Activated CD4-positive, alpha-beta T cell treated with anti-CD3 and anti-CD28 coated beads, Interleukin-2, Interleukin-6, amounts not matched to agents 100 ng/mL and 50 ng/mL, durations not matched to agents 16 hours and 8 hours (primary cell): ENCODE measurements at places on chromosomes 7 and 10.

DNA sequence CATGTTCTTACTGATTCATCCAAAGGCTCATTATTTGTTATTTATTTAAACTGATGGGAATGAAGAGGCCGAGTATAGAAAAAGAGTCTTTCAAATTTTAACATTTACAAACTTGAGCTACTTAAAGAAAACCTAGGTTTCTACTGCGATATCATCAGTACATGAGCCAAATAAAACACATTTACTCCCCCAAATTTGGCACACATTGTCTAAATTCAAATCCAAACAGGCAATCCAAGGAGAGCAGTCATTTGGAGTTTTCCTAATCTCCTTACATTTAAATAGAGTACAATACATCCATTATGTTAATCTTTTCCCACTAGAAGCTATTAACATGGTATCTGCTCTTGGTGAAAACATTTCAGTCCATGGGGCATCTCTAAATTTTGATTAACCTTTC lies 2.2 kb downstream of the NMT2 start:
- DNase-seq, result no peak

GRCh38 chr7:82445271-82445670 lies 1.7 kb upstream of the CACNA2D1 start:
- DNase-seq, result no peak

DNA sequence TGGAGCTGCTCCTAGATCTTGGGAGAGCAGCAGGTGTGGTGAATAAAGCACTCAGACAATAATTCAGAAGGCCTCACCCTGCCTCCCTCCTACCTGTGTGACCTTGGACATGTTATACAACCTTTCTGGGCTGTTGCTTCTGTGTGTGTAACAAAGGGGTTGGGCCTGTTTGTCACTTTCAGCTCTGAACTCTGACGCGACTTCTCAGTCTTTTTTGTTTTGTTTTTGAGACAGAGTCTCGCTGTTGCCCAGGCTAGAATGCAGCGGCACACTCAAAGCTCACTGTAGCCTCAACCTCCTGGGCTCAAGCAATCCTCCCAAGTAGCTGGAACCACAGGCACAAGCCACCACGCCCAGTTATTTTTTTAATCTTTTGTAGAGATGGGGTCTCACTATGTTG lies 89.3 kb downstream of the DNMBP start:
- no peak for DNase-seq

- DNase-seq, result no peak
Measured at GRCh38 chr7:155107126-155107525, 37.0 kb downstream of the HTR5A start.

DNA sequence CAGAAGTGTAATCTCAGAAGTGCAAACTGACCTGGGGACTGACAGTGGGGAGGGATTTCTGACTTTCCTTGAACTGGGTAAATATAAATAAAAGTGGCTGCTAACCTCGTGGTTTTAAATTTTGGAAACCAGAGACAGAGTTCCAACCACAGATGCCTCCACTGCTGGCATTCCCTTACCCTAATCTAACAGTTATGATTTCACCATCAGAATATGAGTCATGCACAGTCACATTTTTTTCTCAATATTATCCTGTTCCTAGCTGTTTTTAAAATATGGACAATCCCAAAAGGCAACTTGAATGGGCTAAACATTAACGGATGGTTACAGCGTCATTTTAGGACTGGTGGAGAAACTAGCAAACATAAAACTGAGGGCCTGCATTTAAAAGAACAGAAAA lies 264.3 kb upstream of the INHBA start:
- no peak for DNase-seq

DNA sequence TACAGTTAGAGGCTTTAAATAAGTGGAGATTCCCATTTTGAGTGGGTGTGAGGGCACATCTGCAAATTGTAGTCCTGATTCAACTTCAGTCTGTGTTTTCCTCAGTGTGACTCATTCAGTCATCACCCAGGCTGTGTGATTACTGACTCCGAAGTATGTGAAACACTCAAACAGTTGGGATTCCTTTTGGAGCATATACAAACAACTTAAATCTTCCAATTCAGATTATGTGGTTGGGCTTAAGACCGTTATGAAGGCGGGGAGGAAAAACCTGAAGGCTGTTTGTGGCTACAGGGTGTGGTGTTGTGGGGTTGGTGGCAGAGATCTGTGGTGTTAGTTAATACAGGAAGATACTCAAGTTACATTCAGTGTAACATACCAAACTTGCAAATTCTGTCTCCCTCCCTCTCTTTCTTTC lies 259.7 kb upstream of the FERD3L start:
- no peak for DNase-seq

DNA sequence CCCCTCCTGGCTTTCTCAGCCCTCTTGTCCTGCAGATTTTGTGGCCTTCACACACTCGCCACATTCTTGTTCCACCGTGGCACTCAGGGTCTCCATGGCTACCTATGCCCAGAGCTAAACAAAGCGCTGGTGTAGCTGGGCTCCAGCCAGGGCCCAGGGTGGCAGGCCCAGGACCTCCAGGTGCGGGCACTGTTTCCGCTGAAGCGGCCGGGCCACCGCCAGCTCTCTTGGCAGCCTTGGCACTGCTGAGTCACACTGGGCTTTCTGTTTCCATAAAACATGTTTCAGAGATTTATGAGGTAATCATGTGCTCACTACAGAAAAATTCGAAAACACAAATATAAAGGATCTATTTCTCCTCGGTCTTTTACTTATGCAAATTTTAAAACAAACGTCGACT lies 51.3 kb downstream of the AOC1 start:
- peak; percentile 37 for DNase-seq

DNA sequence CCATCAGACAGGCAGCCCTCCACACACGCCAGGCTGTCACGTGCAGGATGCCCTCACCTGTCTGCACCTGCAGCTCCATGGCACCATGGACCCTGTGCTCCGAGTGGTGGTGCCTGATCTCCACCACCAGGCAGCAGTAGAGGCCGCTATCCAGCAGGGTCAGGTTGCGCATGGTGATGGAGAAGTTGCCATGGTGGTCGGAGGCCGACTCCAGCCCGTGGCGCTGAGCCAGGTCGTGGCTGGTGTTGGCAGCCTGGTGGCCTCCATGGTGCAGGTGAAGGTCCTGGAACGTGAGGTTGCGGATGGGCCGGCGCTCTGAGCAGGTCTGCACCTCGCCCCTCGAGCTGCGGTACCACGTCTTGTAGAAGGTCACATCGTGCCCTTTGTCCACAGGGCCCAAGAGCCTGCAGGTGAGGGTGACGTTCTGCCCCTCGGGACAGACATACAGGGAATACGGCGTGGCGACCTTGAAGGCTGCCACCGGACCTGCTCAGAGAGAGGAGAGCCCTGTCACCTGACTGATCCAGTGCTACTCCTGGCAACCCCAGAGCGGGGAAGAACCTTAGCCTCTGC lies 11.7 kb downstream of the VSIR start:
- no peak for DNase-seq

DNA sequence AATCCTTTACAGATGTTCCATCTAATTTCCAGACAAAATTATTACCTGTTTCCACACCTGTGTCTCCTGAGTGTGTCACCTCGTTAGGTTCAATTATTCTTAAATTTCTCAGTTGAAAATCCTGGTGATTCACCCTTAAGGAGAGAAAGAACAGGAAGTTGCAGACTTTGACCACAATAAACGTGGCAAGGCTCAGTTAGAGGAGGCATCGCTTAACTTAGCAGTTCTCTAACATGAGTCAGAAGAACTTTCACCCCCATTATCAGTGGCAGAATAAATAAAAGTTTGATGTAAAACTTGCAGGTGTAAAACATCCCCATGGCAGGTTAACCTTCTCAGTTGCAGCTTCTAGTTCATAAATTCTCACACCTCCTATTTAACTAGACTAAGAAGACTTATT lies 8.3 kb downstream of the XPNPEP1 start:
- peak; percentile 75 for DNase-seq
